ENCODE measurements at places on chromosomes 12 and 14.

DNA sequence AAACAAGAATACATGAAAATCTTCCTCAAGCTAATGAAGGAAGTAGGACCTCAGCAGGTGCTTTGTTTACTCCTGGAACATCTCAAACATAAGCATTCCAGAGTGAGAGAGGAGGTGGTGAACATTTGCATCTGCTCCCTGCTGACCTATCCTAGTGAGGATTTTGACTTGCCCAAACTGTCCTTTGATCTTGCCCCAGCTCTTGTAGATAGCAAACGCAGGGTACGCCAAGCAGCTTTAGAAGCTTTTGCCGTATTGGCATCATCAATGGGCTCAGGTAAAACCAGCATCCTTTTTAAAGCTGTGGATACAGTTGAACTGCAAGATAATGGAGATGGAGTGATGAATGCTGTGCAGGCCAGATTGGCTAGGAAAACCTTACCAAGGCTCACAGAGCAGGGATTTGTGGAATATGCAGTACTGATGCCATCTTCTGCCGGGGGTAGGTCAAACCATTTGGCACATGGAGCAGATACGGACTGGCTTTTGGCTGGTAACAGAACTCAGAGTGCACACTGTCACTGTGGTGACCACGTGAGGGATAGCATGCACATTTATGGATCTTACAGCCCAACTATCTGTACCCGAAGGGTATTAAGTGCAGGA lies 1.9 kb downstream of the TOGARAM1 start:
- DNase-seq: no peak

DNA sequence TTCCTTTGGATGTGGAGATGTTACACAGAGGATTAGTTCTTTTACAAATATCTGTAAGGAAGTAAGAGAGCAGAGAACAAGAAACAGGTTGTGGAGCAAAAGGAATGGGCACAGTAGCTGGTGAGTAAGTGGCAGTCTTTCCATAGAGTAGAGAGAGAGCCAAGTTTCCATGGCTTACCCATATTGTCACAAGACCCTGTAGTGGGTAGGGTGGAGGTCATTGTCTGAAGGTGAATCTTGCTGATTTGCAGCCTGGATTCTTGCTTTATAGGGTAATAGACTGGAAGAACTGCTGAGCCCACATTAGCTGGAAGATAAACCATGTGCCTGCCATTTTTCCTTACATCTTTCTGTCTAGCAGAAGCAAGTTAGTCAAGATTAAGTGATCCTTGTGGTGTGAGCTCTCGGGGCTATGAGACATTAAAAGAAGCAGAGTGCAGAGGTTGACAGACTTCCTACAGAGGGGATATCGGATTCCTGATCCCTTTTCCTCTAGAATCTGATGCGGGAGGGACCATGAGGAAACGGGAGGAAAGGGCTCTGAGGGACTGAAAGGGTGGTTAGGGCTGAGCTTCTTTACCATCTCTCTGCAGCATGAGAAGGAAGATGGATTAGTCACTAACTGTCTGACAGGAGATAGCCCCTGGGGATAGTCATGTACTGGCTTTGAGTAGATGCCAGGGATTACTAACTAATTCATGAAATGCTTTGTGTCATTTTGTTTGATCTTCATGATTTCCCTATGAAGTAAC lies 44.0 kb upstream of the LRTM2 start:
- no peak for DNase-seq

DNA sequence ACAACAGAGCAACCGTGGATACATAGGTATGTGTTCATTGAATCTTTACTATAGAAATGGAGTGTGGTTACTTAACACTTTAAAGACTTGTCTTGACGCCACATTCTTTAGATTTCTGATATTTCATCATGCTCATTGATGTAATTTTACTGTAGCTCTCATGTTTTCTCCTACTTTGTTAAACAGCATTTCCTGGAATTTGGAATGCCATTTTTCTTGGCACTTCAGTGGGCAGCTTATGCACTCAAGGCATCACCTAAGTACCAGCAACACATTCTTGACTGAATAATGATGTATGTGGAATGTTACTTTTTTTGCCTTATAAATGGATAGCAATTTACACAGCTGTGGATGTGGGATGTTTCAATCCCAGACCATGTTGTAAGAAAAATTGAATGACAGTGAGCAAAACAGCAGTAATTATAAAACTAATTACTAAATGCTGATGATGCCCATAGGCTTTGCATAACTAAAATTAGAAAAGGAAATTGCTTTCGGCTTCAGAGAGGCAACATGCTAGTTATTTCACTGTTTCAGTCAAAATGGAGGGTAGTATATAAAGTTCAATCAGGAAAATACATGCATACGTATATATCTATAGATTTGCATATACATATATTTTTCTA lies 298.5 kb downstream of the NPAS3 start:
- DNase-seq: no peak

- no peak for DNase-seq
Measured at GRCh38 chr14:95041477-95042020, 115.8 kb downstream of the DICER1 start.

DNA sequence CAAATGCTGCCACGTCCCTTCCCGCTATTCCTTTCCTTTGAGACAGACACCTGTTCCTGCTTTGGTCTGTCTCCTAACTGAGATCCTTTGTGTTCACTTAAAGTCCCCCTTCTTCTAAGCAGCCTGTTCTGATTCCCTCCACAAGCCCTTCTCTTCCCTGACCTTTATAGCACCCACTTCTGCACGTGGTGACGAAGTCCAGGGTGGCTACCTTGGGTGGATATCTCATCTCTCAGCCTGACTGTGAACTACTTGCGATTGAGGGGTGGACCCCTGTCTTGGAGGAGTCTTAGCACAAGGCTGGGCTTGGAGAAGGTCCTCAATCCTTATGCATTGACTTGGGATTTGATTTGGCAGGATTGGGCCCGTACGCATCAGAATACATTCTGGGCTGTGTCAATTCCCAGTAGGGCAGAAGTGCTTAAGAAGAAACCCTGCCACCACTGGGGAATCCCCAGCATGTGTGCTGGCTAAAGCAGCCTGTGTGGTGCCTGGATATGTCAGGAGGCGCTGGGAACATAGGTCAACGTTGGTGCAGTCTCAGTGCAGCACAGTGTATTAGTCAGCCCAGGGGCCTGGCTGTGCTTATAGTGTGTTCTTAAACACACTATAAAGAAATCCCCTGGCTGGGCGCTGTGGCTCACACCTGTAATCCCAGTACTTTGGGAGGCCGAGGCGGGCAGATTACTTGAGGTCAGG lies 23.6 kb downstream of the KRT80 start:
- DNase-seq: no peak

DNA sequence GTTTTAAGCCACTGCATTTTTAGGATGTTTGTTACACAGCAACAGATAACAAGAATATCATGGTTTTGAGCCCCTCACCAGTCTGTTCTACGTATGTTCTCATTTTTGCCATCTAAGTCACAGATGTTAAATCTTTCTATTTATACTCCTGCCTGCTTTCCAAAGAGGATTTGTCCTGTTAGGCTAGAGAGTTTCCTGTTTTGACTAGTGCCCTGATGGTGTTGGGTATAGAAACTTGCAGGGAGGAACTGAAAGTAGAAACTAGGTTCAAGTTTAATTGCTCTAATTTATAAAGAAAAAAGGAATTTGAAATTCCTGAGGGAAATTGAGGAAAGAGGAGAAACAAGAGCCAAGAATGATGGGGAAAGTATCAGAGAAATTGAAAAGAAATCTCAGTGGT lies 74.4 kb upstream of the COCH start:
- DNase-seq: no peak

- DNase-seq: no peak
Measured at GRCh38 chr12:75685617-75686225, 174.3 kb upstream of the KRR1 start.

DNA sequence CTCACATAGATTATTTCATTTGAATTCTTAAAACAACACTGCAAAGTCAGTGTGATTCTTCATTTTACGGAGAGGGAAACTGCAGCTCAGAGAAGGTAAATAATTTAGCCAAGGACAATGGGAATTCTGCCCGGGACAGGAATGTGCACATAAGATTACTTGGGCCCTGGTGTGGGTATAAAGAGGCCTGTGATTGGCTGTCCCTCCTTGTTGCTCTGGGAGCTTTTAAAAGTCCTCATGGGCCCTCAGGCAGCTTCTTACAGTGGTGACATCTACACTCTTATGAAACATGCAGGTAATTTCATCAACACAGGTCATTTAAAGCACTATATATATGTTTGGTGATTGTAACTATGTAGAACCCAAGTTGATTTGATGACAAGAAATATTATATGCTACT lies 100.3 kb downstream of the ESR2 start:
- DNase-seq: no peak

DNA sequence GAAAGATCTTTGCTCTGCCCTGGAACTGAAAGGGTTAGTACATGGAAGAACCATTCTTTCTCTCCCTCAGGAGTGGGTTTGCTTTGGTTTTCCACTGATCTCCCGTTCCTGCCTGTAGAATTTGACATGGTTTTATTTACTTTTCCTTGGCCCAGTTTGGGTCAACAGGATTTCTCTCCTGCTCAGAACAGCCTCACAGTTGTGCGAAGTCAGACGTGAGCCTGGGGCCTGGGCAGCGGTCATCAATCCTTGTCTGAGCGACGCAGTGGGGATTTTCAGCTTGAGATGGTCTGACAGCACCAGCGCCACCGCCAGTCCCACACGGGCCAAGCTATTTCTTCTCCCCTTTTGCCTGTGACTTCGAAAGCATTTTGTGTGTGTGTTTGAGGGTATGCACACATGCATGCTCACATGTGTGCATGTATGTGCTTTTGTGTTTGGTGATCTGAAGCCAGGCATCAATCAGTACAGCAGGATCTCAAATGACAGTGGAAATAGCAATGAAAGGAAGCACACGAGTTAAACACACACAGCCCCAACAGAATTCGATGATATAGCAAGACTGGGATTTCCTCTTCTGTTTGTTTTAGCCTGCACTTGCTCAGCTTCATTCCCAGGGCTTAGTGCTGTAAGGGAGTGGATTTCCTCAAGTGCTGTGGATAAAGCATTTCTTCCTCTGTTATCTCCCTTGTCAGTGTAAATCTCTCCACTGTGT lies 58.3 kb downstream of the SMOC1 start:
- no peak for DNase-seq

DNA sequence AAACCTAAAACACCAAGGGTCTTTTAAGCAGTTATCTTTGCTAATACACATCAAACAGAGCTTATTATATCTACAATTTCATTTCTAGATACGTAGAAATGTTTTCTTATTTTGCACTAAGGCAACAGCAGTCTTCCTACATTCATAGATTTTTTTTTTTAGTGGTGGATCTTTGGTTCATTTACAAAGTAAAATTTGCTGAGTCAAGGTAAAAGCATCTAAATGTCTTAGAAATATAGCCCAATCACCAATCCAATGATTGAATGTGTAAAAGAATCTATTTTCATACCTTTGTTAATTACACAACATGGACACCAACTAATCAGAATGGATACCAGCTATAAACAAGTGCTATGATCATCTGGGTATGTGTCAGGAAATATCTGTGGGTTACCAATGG lies 272.2 kb upstream of the TMPO start:
- DNase-seq: no peak

DNA sequence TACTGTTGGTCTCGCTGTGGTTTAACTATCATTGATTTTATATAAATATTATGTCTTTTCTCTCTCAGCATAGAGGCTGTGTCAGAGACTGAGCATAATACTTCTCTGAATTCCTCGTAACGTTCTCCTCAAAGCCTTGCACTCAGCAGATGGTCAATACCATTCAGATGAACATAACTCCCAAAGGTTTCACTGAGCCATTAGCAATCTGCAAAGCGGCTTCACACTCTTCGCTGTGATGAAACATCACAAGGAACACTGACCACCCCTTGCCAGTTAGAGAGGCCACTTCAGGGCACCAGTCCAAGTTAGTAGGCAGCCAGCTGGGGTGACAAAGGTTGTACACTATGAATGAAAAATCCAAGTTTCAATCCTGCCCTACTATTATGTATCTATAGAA lies 30.1 kb upstream of the STON2 start:
- DNase-seq: no peak

GRCh38 chr14:28482251-28483040 lies 284.1 kb upstream of the FOXG1 start:
- no peak for DNase-seq

GRCh38 chr12:78555802-78556201 lies 308.8 kb upstream of the SYT1 start:
- no peak for DNase-seq

DNA sequence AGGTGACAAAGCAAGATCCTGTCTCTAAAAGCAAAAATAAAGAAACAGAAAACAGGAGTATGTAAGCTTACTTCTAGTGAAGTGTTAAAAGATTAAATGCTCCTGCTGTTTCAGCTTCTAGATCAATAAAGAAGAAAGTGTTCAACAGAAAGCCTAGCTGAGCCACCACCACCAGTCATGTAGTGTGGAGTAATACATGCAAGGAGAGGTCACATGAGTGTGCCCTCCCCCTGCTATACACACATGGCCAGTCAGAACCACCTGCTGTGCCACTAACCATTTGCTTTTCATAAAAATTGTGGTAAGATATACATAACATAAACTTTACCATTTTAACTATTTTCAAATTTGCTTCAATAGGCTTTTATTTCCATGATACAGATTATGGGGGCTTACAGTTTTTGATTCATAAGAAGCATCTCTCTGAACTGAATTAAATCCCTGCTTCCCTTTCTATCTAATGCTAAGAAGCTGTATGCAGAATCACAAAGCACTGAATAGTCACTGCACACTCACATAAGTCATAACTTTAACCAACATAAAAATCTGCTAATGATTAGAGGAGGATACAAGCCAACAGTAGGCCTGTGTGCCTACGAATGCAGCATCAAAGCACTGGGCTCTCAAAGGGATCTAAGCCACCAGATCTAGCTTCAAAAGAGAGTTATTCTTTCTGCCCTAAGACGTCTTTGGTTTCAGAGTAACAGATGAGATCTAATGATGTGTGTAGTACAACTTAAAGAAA lies 515.5 kb downstream of the C12orf50 start:
- no peak for DNase-seq

GRCh38 chr14:49594347-49595091 lies 4.2 kb upstream of the LRR1 start:
- no peak for DNase-seq

GRCh38 chr12:49983892-49984291 lies 11.1 kb downstream of the AQP6 start:
- DNase-seq: no peak

GRCh38 chr12:124709722-124710687 lies 142.6 kb upstream of the NCOR2 start:
- no peak for DNase-seq

DNA sequence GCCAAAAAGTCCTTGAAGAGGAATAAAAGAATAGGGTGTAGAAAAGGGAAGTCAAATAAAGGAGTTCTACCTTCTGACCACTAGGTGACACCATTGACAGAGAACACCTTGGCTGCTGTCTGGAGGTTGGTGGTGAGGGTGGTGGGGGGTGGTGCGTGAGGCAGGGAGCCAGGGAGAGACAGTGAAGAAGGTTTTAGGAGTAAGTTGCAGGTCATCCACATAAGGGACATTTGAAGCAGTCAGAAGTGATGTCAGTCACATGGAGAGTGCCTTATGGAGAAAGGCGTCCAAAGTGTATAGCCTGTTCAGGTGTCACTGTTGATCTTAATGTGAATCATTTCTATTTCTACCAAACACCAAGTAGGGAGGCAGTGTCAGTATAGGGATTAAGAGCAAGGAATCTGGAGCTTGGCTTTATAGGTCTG lies 279.3 kb upstream of the DDHD1 start:
- no peak for DNase-seq

GRCh38 chr14:105419195-105420091 lies at the start of gene MTA1:
MTA1 (plus strand) TSS chr14:105419827; CDS start chr14:105420036, 209 bp downstream.
- DNase-seq: peak; percentile 18
